ENCODE measurements at places on chromosomes 13 and 19.

- DNase-seq, result no peak
Measured at GRCh38 chr13:113968463-113969310, 5.2 kb downstream of the C13orf46 start.

- no peak for DNase-seq
Measured at GRCh38 chr19:5952193-5953029, 25.5 kb downstream of the RANBP3 start.

- DNase-seq, result no peak
Measured at GRCh38 chr13:30006246-30006645, 155.8 kb upstream of the UBL3 start.

GRCh38 chr13:64538711-64539110 lies 2691.4 kb downstream of the PCDH9 start:
- no peak for DNase-seq

DNA sequence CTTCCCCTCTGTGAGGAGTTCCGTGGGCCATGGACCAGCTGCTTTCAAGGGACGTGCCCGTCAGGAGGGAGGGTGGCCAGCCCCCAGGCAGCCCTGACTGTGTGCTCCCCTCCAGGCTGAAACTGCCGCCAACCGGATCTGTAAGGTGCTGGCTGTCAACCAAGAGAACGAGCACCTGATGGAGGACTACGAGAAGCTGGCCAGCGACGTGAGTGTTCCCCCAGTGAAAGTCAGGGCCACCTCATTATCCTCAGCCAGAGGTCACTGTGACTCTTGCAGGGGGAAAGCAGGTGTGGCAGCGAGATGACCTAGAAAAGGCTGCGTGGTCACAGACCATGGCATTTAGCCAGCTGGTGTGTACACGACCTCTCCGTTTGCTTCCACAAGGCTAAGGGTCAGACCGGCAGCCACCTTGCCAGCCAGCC lies 29.9 kb downstream of the CAPN12 start:
- DNase-seq, result no peak

DNA sequence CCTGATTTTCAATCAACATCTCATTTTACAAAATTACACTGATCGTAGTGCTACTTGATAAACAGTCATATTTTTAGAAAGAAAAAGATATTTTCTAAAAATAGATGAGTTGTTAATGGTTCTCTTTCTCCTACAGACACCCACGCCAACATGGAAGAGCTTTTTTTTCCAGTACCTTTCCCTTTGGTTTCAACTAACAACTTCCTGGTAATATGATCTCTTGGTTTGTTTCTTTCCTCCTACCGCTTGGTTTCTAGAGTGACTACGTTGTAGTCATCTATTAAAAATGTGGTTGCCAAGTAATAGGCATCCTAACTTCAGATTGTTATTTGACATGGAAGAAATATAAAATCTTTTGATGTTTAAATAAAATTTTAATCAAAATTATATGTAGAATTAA lies 189.0 kb downstream of the LACC1 start:
- peak; percentile 77 for DNase-seq

- no peak for DNase-seq
Measured at GRCh38 chr13:48647625-48648024, 6.1 kb upstream of the CYSLTR2 start.

DNA sequence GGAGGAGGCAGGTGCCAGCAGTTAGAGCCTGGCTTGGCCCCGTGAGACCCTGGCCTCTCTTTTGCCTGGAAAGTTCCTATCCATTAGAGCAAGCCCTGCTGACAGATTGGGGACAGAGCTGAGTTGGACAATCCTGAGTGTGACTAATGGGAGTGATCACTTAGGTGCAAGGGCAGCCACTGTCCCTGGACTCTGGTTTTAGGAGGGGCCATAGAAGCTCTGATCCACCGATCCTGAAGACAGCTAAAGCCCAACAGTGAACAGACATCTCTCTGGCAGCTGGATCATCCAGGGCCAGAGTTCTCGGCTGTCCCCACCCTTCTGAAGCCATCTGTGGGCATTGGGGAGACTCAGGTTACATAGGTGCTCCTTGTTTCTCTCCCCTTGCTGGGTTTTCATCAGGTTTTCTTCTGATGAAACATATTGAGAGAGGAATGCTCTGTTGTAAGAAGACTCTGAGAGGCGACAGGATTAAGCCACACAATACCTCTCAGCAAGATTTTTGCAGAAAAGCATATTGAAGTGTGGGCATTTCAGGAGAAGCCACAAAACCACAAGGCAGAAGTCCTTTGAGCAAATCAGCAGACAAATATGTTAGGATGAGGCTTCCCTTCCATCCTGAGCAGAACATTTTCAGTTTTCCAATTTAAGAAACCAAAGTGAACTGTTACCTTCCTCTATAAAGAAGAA lies 288.0 kb upstream of the MAB21L1 start:
- DNase-seq, result no peak

DNA sequence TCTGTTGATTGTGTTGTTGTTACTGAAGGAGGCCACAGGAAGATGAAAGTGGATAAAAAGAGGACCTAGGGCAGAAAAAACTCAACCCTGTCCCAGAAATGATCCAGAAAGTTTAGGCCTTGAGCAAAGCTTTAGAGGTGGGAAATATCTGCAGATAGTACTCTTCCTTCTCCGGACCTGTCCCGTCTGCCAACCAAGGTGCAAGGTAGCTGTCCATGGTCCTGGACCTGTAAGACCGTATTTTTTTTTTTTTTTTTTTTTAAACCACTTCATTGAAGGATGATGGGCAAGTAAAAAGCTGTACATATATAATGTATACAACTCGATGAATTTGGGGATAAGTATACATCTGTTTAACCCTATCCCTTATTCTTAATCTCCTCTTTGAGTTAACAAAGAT lies 225.9 kb downstream of the OLFM4 start:
- DNase-seq, result no peak

GRCh38 chr19:48290771-48291488 lies 21.0 kb downstream of the ZNF114 start:
- DNase-seq, result peak; percentile 70

DNA sequence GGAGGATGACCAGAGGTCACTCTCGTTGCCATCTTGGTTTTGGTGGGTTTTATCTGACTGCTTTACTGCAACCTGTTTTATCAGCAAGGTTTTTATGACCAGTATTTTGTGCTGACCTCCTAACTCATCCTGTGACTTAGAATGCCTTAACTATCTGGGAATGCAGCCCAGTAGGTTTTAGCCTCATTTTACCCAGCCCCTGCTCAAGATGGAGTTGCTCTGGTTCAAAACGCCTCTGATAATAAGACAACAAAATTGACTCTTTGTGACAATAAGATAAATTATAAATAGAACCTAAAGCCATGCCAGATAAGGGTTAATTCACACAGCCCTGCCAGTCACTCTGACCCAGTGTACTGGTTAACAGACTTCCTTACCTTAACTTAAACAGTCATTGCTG lies 267.7 kb upstream of the MAB21L1 start:
- DNase-seq, result no peak

DNA sequence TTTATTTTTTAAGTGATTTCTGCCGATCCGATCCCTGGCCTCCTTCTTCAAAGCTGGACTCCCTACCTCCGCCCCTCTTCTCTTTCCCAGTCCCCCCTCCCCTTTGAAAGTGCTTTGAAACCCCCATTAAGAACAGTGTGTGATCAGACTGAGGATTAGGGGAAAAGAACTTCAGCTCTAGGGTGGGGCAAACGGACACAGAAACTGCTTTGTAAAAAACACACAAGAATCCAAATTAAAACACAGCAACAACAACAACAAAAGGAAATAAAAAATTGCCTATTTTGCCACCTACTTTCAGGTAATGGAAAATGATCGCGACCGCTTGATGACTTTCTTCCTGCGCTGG lies 1.4 kb downstream of the SPRY2 start:
- peak; percentile 17 for DNase-seq

GRCh38 chr19:8333767-8334457 lies 9.2 kb downstream of the KANK3 start:
- DNase-seq, result no peak

- DNase-seq, result peak; percentile 35
Measured at GRCh38 chr13:64239372-64239771, 2823.7 kb upstream of the PCDH20 start.

DNA sequence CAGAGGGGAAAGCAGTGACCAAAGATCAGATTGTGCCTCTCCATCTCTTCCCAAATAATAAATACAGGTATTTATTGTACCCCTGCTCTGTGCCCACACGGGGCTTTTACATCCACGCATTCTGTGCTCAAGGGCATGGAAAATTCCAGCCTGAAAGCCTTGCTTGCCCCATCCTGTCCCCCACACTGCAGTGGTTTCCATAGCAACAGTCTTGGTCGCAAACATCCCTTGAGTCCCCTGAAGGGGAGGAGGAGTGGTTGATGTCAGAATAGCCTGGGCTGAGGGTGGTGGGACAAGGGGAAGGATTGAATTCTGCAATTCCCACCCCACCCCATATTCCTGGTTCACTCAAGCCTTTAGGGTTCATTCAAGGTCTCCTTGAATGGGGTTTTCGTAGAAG lies 41.0 kb upstream of the USP29 start:
- no peak for DNase-seq

DNA sequence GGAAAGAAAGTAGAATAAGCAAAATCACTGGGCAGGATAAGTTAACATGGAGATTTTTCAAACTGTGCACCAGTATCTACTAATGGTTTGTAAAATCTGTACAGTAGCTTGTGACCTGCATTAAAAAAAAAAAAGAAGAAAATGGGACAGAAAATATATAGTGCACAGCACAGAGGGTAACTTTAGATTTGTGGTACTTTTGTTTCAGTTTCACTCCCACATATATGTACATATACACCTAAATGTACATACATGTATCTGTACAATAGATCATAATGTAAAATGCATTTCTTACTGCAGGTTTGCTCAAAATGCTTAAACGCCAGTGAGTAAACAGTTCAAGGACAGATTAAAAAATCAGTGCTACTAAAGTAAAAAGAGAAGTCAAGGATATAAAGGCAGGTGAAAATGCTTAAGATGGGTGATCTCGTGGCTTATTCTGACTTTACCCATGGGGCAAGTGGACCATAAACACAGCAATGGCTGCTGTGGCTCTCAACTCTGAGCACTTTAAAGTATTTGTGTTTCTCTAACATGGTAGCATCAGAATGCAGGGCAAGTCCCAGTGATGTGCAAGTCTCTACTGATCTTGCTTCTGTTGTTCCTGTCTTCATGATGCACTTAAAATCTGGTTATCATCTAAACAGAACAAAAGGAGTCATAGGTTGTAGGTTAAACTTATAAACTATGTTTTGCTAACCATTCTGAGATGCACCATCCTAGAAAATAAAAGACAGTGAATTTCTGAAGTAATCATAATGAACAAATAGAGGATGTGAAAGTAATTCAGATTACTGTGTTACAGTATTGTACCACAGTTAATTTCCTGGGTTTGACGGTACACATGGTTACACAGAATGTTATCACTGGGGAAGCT lies 112.3 kb downstream of the MIPEP start:
- DNase-seq, result no peak

- DNase-seq, result no peak
Measured at GRCh38 chr13:20823071-20823470, 49.3 kb upstream of the EEF1AKMT1 start.

- no peak for DNase-seq
Measured at GRCh38 chr13:65943708-65944107, 1286.4 kb downstream of the PCDH9 start.

DNA sequence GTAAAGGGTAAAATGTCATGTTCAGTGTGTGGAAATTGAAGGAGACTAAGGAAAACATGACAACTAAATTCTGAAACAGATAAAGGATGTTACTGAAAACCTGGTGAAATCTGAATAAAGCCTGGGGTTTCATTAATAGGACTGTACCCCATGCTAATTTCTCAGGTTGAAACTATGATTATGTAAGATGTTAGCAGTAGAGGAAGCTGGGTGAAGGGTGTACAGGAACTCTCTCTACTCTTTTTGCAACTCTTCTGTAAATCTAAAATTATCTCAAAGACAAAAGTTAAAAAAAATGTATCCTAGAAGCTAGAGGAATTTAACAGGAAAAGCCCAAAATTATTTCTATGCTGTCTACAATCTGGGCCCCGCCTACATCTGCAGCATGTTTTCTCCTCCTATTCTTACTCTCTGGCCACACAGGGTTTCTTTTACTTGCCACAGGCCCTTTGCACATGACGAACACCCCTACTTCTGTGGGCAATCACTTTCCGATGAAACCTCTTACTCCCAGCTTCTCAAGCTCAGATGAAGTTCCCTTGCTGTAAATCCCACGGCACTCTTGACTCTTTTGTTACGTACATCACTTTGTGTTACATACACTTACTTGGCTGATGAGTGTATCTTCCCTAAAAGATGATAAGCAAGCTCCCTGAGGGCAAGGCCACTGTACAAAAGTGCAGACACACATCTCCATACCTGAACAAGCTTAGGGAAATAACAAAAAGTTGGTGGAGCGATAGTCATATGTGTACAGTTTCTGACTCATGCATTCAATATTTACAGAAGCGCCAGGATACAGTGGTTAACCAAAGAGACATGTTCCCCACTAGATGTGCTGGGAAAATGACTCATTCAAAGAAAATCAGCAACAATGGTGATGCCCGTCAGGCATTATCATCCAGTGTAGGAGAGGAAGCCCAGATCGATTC lies 32.6 kb downstream of the RUBCNL start:
- DNase-seq, result peak; percentile 96

GRCh38 chr19:14460935-14461334 lies 14.2 kb downstream of the PTGER1 start:
- DNase-seq, result no peak

DNA sequence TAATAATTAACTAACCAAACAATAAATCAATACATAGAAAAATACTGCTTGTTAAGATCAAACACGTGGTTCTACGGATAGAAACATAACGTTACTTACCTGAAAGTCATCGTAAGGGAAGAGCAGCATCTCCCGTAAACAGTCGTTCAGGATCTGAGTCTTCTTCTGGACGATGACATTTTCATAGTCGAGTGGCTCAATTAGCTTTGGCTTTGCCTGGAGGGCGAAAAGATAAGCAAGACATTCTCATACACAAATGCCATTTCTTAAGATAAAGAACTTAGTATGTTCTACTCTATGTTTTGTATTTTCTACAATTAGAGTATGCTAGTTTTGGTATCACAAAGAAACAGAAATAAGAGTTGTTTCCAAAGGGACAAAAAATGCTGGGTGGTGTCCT lies 22.5 kb downstream of the DOCK9 start:
- no peak for DNase-seq

GRCh38 chr19:44746946-44747738 lies 1.4 kb upstream of the BCL3 start:
- peak; percentile 98 for DNase-seq

- DNase-seq, result no peak
Measured at GRCh38 chr19:18284712-18285360, 3.4 kb upstream of the JUND start.

DNA sequence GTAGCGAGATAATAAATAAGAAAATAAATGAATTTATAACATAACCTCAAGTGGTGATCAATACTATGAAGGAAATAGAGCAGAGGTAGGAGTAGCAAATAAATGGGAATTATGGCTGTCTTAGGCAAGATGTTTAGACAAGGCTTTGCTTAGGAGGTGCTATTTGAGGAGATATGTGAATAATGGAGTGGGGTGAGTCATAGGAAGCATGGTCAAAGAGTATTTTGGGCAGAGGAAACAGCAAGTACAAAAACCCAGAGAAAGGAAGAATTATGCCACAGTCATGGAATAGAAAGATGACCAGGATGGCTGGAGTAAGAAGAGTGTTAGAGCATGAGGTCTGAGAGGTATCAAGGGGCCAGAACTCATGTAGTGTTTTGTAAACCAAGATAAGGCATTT lies 33.6 kb upstream of the LPAR6 start:
- peak; percentile 78 for DNase-seq

GRCh38 chr19:40755791-40756190 lies 4.8 kb downstream of the SNRPA start:
- no peak for DNase-seq

GRCh38 chr19:5536337-5536894 lies 31.3 kb downstream of the TINCR start:
- peak; percentile 61 for DNase-seq
